ENCODE measurements at places on chromosomes 11 and 22.

GRCh38 chr11:123461164-123461563 is 31.1 kb downstream of the GRAMD1B start:
- DNase-seq: no peak

GRCh38 chr11:68979931-68980775 is 633 bp downstream of the MRGPRD start:
- DNase-seq: no peak

DNA sequence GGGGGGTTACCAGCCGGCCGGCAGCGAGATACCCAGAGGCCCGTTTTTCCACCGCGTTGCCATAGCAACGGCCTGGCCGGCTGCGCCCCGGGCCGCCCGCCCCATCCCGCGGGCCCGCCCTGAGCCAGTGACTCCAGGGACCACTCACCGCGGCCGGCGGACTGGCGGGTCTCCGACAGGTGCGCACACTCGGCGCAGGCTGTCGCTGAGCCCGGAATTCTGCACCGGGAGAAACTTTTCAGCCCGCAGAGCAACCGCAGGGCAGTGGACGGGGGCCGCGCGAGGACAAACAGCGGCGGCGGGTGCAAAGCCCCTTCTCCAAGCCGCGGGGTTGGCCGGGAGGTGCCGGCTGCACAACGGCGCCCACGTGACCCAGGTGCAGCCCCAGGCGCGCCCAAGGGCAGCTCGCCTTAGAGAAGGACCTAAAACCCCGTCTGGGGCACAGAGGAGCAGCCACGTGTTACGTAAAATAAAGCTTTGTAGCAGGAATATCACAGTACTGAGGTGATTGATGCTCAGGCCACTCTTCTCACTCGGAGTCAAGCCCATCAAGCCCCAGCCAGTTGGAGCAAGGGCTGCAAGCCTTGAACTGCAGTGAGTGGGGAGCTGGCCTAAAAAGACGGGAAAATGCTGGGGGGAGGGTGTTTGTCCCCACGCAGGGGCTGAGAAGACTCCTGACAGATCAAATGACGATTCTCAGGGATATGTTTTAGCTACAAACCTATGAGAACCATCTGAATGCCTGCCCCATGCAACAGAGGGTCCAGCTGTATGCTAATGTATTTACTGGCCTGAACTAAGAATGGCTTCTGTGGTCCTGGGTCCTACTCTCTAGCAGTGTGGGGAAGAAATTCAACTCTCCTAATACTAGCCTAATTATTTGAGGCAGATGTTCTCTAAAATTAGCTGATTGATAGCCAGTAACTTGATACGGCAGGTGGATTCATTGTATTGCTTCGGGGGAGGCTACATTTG is at the start of gene STK33:
STK33 (minus strand) TSS at position 294 of the 975 bp plus-strand sequence. CDS start 119,323 bp downstream, outside the sequence.
- DNase-seq: peak; percentile 93

DNA sequence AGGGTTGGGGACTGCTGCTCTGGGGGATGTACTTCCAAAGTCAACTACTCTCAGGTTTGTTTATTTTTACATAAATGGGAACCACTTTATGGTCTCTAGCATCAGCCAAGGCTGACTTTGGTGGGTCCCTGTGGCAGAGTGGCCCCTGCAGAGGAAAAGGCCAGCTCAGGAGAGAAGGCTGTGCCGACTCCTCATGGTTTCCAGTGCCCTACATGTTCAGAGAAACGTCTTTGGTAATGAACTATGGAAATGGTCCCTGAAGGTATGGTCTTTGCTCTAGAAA is 3.0 kb upstream of the ZDHHC8 start:
- no peak for DNase-seq

- DNase-seq: no peak
Observed at GRCh38 chr11:60797846-60798630, 12.9 kb downstream of the MS4A10 start.

GRCh38 chr22:47813661-47814060 is 1051.2 kb downstream of the TBC1D22A start:
- no peak for DNase-seq

DNA sequence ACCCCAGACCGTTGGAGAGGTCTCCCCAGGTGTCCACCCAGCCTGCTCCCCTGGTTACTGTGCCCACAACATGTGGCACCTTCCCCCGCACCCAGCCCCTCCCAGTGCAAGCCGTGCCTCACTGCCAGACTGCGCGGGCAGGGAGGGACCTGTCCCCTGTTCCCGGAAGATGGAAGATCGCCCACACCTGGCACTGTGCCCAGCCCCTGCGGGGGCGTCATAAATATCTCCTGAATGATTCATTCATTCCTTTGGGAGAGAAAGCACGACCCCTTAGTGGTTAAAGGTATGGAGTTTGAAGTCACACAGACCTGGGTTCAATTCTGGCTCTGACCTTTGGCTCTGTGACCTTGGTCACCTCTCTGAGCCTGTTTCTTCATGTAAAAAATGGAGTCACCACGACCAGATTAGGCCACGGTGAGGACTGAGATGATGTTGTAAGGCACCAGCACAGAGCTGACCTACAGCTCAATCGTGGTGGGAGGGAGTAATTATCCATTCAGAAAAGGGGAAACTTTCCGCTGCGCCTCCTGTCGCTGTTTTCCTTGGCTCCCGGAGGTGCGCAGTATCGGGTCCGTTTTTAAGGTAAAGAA is 497 bp upstream of the SYT12 start:
- DNase-seq: no peak

DNA sequence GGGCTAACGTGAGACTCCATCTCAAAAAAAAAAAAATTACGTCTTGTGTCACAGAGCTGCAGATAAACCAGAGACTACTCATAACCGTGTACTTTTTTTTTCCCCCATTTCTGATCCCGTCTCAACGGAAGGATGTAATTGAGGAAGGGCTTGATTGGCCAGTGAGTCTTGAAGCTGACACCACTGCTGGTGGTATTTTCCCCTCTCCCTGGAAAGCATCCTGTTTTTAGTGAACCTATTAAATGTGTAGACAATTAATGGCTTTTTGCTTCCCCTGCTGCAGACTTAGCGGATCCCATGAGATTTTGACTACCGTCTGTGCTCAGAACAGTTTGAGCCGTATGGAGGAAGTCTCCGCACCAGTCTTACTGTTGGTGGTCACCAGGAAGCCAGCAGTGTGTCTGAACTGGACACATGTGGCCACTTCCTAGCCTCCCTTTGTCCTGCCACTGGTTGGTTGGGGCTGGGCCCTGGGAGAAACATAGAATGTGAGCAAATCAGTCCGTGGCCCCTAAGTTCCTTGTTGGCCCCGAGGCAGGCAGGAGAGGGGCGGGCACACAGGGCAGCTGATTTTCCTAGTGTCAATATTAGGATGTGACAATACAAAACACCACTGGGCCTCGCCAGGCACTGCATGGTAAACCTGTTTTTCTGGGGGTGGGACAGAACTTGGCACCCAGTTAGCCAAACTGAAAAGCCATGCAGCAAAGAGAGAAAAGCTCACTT is 3.1 kb downstream of the BIK start:
- DNase-seq: no peak

DNA sequence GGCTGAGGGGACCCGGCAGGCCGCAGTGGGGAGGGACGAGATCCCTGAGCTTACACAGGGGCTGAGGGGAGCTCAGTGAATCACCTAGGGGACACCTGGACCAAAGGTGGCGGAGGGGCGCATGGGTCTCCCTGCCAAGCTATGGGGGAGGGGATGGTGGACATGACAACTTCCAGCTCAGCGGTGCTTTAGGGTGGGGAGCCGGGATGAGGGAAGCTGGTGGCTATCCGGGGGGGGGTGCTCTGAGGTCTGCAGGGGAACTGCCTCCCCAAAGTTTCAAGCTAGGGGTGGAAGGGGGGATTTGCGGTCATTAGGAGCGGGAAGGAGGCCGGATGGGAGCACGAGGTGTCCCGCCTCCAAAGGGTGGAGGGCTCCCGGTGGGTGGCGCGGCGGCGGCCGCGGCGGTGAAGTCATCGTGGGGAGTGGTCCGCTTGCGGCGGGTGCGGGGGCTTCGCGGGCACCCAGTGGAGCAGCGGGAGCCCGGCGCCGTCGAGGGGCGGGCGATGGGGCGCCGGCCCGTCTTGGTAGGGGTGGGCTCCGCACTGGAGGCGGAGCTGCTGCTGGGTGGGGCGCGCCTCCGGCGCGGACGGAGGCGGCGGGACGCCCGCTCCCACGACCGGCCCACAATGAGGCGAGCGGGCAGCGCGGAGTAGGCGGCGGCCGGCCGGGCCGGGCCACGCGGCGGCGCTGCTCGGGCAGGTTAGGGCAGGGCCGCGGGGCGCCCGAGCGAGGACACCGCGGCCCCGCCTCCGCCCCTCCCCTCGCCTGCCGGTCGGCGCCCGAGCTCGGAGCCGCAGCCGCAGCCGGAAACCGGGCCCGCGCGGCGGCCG is at the start of gene MICALL1:
MICALL1 (plus strand) TSS at position 764 of the 830 bp plus-strand sequence. CDS start 126 bp downstream, outside the sequence.
- DNase-seq: peak; percentile 97

GRCh38 chr11:95556342-95557163 is 233.0 kb downstream of the FAM76B start:
- DNase-seq: peak; percentile 17

GRCh38 chr11:8371516-8371884 is 107.8 kb upstream of the LMO1 start:
- no peak for DNase-seq

DNA sequence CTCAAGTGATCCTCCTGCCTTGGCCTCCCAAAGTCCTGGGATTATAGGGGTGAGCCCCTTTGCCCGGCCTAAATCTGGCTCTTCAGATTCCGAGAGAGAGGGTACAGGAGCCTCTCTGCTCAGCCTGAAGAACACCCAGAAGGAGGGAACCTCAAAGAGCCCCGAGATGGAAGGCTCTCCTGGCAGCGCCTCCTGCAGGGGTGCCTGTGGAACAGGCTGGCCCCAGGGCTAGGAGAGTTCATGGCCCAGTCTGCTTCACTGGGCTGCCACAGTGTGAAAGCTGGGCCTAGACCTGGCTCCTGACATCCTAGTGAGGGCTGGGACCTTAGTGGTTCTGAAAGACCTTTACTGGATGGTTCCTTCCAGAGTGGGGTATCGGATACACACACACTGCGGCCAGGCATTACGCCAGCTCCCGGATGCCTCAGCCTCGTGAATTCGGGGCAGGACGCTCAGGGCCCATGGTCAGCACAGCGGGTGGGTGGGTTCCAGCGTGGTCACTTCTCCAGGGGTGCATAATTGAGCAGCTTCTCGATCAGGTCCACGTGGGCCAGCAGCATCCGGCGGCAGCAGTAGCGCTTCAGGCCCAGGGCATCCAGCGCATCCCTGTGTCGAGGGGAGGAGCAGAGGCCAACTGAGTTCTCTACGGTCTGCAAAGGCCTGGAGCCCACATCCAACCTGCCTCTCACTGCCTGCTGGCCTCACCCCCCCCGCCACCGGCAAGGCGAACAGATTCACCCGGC is 2.3 kb downstream of the POLR2L start:
- no peak for DNase-seq
